ENCODE measurements at places on chromosomes 1 and 21.

GRCh38 chr1:231817801-231818200 lies 191.2 kb downstream of the DISC1 start:
- no peak for DNase-seq

DNA sequence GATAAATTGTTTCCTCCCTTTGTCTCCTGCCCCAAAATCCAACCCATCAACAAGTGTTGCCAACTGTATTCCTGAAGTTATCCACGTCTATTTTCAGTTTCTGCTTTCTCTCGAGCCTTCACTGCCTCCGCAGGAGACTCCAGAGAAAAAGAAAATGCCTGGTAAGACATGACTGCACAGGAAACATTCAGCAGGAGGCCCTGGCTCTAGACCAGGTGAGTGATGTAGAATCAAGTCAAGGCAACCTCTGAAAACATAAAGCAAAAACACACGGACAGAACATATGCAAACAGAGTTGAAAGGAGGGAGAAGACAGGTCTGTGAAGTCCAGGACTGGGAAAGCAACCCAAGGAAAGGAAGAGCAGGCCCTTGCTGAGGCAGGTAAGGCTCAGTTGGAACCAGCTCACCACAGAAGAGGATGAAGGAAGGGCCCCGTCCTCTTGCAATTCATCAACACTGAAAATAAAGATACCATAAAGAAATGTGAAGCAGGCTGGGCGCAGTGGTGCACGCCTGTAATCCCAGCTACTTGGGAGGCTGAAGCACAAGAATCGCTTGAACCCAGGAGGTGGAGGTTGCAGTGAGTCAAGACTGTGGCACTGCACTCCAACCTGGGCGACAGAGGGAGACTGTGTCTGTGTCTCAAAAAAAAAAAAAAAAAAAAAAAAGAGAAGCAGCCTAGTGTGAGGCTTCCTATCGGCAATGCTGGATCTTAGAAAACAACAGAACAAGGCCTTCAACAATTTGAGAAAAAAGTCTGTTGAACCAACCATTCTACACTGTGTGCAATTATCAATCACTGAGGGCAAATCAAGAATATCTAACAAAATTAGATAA lies 8.8 kb downstream of the NOL9 start:
- DNase-seq, result no peak

DNA sequence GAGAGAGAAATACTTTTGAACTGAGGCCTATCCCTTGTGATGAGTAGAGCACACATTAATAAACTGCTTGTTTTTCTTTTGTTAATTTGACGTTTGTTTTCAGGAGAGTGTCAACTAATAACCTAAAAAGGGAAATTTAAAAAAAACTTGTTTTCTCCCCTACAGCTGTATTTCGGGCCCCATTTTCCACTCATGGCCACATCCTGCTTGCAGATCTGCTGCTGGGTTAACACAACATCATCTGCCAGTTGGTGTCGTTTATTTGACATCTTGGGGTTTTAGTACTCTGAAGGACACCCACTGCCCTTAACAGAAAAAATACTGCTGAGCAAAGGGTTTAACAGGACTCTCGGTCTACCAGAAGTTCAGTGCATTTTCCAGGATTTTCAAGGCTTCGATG lies 848 bp upstream of the PYHIN1 start:
- DNase-seq, result no peak

DNA sequence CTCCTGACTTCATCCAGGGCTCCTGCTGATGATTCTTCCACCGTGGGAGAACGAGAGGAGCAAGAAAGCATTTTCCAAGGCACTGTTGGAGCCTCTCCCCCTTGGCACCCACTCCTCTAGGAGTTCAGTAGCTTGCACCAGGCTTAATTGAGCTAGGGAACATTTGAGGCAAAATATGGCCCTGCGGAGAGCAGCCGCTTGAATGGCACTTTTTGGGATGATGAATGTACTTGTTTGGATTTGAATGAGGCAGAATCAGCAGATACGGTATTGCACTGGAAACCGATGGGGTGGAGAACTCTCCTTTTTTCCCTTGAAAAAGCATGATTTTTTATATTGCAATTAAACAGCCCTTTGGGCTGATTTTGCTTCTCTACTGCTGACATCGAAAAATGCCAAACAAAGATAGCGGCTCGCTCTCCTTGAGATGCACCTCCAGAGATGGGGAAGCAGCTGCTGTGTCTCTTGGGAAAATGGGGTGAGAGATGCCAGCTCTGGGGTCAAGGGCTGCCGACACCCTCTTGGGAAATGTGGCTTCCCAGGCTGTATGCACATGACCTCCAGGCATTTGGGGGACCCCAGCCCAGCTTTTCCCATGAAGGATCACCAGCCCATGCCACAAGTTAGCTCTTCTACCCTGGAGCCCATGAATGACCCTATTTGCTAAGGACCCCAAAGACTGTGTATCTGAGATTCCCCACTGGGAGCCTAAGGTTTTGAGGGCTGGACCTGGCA lies 55.4 kb upstream of the LRP8 start:
- DNase-seq, result no peak

DNA sequence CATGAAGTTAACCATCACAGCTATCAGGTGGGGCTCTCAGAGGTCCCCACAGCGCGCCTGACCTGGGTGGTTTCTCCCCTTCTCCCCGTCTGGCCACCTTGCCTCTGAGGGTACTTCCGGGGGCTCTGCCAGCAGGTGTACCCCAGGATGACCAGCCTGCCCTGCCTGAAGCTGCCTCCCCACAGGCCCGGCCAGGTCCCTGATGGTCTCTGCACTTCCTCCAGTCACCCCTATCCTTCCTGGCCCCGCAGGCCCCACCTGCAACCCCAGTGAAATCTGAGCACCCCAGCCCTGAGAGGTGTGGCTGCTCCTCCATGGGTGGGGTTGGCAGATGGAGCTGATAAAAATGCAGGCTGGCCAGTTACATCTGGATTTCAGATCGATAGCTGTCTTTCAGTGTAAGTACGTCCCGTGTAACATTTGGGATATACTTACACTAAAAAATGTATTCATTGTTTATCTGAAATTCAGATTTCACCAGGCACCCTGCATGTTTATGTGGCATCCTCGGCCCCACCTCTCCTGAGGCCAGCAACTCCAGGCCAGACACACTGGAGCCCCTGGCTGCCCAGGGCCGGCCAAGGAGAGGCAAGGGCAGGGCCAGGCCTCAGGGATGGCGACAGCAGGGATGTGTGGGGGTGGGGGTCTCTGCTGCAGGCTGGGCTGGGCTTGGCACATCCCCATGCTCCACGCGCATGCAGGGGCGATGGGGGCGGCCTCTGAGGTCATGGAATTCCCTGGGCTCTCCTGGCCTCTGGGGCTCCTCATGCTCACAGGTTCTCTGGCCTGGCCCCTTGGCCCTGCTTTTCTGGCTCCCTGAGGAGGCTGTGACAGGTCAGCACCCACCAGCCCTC lies 25.1 kb downstream of the LRRC3 start:
- DNase-seq, result no peak

- DNase-seq, result no peak
Observed at GRCh38 chr1:178633056-178633455, 92.0 kb upstream of the RALGPS2 start.

DNA sequence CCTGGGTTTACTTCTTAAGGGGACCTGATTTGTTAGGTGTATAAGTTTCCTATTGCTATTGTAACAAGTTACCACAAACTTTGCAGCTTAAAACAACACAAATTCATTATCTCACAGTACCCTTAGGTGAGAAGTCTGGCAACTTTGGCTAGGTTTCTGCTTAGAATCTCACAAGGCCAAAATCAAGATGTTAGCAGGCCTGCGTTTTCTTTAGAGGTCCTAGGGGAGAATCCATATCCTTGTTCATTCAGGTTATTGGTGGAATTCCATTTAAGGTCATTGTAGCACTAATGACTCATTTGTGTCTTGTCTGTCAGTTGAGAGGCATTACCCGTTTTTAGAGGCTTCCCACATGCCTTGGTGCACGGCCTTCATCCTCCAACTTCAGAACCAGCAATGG lies 8.2 kb upstream of the SH2D1B start:
- DNase-seq, result no peak

GRCh38 chr1:93504247-93505033 lies 56.5 kb downstream of the FNBP1L start:
- no peak for DNase-seq

DNA sequence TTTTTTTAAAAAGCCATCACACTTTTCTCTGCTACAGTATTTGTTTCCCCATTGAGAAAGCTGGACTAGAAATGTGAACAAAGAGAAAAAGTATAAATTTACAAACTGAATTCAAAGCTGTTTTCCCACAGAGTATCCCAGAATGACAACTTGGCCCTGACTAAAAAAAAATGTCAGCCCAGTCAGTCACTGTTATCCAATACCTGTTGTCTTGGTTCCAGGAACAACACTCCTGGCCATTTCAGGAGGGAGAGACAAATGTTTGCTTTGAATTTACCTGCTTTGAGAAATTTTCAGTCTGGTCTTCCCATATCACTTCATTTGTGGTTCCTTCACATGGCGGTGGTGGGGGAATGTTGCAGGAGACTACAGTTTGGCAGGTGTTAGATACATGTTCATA lies 46.2 kb downstream of the COLGALT2 start:
- DNase-seq, result no peak

DNA sequence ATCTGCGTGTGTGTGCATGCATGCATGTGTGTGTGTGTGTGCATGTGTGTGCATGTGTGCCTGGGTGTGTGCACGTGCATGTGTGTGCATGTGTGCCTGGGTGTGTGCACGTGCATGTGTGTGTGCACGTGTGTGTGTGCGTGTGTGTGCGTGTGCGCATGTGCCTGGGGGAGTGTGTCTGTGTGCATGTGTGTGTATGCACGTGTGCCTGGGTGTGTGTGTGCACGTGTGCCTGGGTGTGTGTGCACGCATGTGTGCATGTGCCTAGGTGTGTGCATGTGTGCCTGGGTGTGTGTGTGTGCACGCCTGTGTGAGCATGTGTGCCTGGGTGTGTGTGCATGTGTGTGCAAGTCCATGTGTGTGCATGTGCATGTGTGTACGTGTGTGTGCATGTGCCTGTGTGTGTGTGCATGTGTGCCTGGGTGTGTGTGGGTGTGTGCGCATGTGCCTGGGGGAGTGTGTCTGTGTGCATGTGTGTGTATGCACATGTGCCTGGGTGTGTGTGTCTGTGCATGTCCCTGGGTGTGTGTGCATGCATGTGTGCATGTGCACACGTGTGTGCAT lies 29.3 kb upstream of the COL6A2 start:
- DNase-seq, result no peak

DNA sequence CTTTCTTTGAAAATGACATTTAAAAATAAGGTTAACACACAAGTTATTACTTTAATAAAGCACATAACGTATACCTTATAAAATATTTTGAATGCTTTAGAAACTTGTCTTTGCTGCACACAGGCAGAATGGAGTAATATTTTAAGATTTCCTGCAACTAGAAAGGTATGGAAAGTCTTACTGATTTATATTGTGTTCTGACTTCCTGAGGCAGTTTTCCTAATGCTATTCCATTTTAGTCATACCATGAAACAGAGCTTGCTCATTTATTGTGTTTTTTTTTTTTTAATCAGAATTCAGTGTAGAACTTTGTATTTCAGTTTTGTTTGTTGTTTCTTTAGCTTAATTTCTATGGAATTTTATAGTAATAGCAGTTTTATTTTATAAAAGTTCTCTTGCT lies 60.9 kb upstream of the S1PR1 start:
- no peak for DNase-seq

- no peak for DNase-seq
Observed at GRCh38 chr1:116770625-116771024, 16.4 kb downstream of the CD2 start.

DNA sequence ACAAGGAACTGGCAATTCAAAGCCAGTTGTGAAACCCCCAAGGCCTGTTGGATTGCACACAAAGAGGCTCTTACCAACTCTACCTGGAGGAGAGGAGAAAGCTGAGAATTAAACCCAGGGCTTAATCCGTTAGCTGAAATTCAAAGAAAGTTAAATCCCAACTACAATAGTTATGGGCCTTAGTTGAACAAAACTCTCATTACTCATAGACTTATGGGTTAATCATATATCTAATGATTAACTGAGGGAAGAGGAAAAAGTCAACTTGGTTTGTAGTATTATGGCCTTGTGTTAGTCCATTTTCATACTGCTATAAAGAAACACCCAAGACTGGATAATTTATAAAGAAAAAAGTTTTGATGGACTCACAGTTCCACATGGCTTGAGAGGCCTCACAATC lies 838.2 kb upstream of the ADGRL2 start:
- no peak for DNase-seq

- DNase-seq, result no peak
Observed at GRCh38 chr1:171595324-171595723, 26.7 kb upstream of the MYOCOS start.

GRCh38 chr1:112457241-112457640 lies 51.5 kb upstream of the WNT2B start:
- no peak for DNase-seq

GRCh38 chr21:34967509-34968289 lies 81.4 kb downstream of the RUNX1 start:
- DNase-seq, result no peak

GRCh38 chr1:96253246-96254035 lies 468.1 kb upstream of the PTBP2 start:
- DNase-seq, result no peak

DNA sequence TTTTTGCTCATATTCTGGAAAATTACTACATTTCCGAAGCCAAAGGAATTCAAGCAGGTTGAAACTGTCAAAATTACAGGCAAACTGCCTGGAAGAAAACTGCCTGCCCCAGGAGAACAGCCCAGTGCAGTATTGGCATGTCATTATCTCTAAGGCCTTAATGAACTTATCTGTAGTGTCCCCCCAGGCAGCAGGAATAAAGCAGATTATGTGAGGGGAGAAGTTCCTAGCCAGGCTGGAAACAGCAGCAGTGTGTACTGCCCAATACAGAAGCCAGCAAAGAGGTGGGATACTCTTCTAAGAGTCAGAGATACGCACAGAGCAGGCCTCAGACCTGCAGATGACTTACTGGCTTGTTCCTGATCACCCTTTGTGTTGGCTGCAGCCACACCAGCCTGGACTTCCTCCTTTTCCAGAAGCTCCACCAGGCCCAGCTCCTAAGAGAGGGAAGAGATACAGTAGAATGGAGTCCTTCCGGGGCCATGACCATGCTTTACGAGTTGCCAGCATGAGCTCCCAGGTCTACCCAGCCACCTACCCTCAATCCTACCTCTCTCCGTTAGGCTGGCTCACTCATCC lies 11.7 kb downstream of the IQGAP3 start:
- DNase-seq, result no peak

DNA sequence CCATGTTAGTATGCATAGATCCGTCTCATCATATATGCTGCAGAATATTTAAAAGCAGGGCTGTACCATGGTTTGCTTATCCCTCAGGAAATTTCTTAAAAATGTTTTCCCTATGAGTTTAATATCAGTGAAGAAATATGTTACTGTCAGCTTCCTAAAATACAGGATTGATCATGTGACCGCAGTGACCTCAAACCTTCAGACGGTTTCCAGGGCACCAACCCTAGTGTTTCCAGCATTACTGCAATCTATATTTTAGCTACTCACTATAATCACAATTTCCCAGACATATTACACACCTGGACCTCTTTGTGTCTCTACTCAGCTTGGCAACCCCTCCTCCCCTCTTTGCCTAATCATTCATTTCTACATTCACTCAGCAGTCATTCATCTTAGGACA lies 7.7 kb upstream of the SDHB start:
- DNase-seq, result no peak

GRCh38 chr1:192873836-192874235 lies 65.0 kb downstream of the RGS2 start:
- no peak for DNase-seq

GRCh38 chr1:34929853-34930701 lies 627 bp upstream of the DLGAP3 start:
- DNase-seq, result no peak

Measured in right hindlimb (tissue), 1 donor.